ENCODE measurements at places on chromosomes 7 and 10.

GRCh38 chr7:151177310-151177709 is 9.7 kb downstream of the ASB10 start:
- DNase-seq = no peak

DNA sequence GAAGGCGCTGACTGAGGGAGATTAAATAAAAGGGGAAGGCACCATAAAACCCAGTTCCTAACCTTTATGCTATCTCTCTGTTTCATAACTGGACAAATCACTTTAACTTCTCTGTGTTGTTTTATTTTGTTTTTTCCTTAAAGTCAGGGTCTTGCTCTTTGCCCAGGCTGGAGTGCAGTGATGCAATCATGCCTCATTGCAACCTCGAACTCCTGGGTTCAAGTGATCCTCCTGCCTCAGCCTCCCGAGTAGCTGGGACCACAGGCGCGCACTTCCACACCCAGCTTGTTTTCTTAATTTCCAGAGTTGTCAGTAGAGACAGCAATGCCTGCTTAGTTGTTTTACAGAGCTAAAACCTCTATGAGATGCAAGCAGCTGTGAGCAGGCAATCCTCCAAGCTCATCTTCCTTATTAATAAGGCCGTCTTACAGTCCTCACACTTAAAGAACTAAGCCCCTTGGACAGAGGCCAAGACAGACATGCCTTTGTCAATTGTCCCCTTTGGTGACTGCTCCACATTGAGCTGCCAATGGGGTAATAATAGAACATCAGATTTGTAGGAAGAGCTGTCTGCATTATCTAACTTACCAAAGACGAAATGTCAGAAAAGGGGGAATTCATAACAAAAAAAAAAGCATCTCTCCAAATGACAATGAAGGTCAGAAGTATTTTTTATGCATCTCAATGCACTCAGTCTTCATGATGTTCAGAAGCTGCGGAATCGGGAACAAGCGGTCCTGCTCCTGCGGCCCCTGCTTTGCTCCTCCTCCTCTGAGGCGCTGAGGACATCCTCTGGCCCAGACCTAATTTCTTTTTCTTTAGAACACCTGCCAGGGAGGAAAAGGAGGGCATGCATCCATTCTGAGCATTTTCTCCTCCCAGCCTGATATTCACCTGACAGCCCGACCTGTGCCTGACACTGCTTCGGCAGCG is 62.7 kb upstream of the RNF32 start:
- DNase-seq = no peak

DNA sequence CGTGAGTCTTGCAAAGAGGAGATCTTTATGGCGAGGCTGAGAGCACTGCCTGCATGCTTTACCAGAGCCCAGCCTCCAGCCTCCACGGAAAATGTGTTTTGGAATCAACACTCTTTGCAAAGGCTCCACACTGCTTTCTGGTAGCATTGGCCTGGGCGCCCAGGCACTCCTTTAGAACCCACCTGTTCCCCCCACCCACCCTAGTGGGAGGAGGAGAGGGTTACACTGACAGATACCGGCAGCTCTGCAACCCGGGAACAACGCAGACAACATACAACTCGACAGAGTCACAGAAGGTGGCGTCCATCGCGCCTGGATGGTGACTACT is 5.5 kb upstream of the MNX1 start:
- no peak for DNase-seq

DNA sequence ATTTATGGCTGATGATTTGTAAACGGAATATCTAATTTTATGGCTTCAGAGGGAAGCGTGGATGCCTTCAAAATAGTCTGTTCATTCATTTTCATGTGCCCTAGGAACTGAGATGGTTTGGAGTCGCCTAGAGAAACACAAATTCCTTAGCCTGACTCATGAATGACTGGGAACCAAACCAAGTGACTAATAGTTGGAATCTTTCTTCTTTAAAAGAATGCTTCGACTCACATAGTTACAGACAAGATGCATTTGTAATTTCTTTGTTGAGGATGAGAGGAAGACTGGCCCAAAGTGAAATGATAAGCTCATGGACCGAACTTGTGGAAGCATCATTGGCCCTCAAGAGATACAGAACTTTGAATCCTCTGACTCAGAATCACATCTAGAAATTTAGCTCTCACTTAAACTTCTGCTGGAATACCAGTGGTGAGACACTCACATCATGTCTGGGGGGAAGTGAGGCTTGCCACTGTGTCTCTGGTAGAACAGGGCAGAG is 1107.2 kb downstream of the NRG3 start:
- DNase-seq = no peak

DNA sequence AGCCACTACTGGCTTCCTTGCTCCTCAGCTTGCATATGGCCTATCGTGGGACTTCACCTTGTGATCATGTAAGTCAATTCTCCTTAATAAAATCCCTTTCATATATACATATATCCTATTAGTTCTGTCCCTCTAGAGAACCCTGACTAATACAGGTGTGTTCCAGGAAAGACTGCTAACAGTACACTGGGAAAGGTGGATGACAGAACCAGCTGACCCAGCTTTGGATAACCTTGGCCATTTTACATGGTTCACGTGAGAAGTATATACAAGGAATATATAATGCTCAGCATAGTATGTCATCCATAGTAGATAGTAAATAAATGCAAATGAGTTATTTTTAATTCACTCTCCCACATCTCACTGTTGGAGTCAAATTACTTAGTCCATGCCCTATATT is 1003.5 kb downstream of the SORCS3 start:
- no peak for DNase-seq

GRCh38 chr7:46741938-46742540 is 821.0 kb upstream of the IGFBP3 start:
- no peak for DNase-seq

GRCh38 chr10:71243756-71244395 is 31.5 kb downstream of the UNC5B start:
- no peak for DNase-seq

DNA sequence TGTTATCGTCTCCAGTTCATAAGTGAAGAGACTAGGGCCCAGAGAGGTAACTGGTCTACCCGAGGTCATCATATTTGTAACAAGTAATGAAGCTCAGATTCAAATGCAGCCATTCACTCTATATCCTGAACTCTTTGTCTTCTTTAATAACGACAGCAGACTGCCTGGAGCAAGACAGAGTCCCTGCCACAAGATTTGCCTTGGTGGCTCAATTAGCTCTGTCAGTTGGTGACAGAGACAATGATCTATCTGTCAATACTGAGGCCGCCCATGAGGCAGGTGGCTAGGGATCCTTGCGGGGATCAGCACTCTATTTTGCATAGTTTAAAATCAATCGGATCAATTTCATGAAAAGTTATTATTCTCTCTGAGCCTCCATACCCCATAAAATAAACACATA is 43.9 kb downstream of the SH3PXD2A start:
- DNase-seq = no peak

- DNase-seq = no peak
Measured at GRCh38 chr10:12333380-12334185, 15.8 kb upstream of the CAMK1D start.

DNA sequence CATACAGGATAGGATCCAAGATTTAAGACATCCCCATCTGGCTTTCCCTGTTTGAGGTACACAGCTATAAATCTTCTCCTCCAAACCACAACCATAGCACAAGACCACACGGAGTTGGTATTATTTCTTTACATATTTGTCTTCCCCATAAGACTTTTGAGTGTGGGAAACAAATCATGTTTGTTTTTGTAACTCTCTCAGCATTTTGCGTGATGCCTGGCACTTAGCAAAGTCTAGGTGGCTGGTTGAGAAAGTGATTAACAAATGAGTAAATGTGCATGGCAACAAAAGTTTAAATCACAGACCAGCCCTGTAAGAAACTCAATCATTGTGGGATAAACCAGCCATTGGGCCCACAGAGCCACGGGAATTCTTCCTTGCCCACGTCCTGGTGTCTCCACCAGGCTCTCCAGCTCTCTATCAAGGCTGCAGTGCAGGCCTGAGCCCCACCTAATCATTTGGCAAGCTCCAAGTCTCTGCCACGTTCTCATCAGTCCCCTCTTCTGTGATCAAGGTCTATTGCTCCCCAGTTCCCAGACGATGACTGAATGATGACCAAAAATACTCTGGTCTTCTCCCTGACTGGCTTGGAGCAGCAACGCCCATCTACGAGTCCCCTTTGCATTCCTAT is 317.8 kb downstream of the TNS3 start:
- DNase-seq = no peak

DNA sequence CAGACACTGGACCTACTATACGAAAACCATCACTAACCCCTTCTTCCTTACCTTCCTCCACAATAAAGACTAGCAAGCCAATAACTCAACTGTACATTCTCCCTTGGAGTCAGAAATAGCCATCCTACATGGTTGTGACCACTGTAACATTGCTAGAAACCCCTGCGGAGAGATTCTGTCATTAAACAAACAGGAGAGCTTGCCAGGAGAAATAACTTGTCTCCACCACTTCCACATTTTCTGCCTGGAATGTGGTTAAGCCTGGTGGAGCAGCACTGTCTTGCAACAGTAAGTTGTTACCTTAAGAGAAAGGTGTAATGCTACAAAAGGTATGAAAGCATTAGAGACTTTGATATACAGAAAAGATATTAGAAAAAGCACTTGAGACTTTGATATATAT is 45.8 kb downstream of the THSD7A start:
- no peak for DNase-seq
